ENCODE measurements at places on chromosomes 2 and 18. TPM values are rescaled to one million over a fixed set of nuclear protein-coding genes. Genes with fewer than 3 reads are reported as not detected.

The SLC23A3 gene
- 0.49 TPM for total RNA-seq

The GCG gene
- not detected for total RNA-seq

The TDRD15 gene
- total RNA-seq, result not detected

The MLPH gene
- 42.6 TPM for total RNA-seq

The TYMS gene
- total RNA-seq, result 5.2 TPM

The DCDC2C gene
- not detected for total RNA-seq

The ALPG gene
- not detected for total RNA-seq

Measured in heart right ventricle (tissue), 16 donors.